Fibroblast of skin of abdomen (primary cell): ENCODE measurements at places on chromosomes 4 and X.

- no peak for DNase-seq
Observed at GRCh38 chrX:150897421-150898320, 797 bp downstream of the CD99L2 start.

DNA sequence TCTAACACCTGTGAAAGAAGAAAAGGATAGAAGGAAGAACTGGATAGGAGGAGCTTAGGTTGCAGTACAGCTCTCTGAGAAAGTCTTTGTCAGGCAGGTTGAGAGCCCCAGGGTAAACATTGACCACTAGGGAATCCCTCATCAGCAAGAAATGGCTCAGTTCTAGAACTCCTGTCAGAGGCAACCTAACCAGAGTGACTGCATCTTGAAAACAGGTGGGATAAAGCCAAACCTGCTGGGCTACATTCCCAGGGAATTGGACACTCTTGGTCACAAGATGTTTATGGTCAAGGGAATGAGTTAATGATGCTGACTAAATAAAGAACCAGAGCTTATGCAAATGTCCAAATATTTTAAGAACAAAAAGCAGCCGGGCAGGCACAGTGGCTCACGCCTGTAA lies 108.3 kb upstream of the MED14 start:
- DNase-seq: no peak

GRCh38 chrX:131703646-131704045 lies 159.8 kb downstream of the OR13H1 start:
- no peak for DNase-seq

- DNase-seq: peak; percentile 8
Observed at GRCh38 chr4:183658362-183659028, 490 bp downstream of the RWDD4 start.

- DNase-seq: peak; percentile 98
Observed at GRCh38 chr4:113958766-113959538, 20.5 kb downstream of the ARSJ start.

DNA sequence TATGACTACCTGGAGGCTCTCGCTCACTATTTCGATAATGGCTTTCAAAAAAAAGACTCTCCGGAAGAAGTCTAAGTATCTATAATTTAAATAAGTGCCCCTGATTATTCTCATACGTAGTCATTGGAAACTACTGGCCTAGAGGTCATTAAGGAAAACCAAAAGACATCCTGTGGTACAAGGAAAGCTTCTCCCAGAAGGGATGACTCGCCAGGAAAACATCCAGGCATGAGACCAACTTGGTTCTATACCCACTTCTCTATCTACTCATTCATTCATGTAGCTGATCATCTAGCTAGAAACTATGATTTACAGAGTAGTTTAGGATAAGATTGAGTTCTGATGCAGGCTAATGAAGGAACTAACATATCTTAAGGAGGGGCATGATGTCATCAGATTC lies 37.7 kb downstream of the SOX3 start:
- DNase-seq: peak; percentile 2

- DNase-seq: no peak
Observed at GRCh38 chr4:96317891-96318290, 478.0 kb downstream of the PDHA2 start.

DNA sequence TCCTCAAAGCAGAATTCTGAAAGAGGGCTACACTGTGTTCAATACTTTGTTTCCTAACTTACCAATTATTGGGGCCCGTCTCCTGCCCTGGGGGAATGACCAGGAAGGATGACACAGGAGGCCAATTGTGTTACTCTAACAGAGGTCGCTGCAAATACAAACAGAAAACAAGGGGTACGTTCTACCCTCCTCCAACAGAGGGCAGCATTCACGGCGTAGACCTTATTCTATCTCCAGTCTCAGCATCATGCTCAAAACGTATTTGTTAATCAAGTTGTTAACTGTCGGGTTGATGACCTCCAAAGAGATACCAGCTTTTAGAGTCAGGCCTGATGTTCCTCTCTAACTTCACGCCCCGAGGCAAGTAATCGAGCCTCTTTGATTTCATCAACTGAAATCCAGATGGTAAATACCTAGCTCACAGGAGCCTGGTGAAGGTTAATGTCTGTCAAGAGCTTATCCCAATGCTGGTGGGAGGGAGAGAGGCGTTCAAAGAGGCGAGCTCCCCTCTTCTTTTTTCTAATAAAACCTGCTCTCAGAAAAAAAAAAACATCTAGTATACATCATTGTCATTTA lies 181.0 kb upstream of the KCNIP4 start:
- peak; percentile 23 for DNase-seq

- no peak for DNase-seq
Observed at GRCh38 chr4:123339507-123340380, 56.9 kb upstream of the SPRY1 start.

DNA sequence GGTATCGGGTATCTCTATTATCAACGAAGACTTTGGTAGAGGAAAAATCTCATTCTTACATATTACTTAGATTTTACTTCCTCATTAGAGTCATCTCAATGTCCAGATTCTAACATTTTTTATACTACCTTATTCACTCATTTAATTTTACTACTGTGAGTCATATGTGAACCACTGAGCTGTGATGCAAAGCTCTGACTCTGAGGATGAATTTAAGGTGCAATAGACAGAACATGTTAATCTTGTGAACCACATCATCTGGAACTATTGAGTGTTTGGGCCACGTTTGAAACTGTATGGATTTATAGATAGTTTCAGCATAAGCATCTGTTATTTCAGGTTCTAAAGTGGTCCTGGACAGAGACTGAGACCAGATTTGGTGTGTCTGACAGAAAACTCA lies 78.4 kb downstream of the PWWP3B start:
- peak; percentile 15 for DNase-seq
